NCI-H1417 treated with DMSO at 0.1 percent for 48 hours (cell line): ENCODE measurements at places on chromosomes 3 and 15.

DNA sequence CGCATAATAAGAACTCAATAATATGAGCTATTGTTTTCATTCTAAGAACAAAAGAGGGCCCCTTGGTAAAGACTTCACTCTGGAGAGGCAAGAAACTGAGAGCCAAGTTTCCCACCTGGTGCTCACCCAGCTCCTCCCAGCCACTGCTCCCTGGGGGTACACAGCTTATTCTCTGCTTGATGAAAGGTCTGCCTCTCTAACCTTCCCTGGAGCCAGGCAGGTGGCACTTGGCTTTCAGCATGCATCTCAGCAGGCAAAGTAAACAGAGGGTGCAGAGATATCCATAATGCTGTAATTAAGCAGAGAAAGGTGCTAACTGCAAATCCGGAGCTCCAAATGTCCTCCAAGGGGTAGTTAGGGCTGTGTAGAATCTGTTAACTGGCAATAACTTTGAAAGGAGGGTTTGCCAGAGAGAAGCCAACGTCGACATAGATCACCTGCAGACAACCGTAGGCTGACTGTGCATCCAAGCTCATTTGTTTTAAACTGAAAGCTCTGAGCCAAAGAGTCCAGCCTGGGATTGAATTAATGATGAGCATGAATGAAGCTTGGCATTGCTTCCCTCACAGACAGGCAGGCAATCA is 159.6 kb upstream of the PROK2 start:
- peak; percentile 82 for DNase-seq

GRCh38 chr3:117063930-117064329 is 354.4 kb downstream of the TUSC7 start:
- no peak for DNase-seq

GRCh38 chr15:44045661-44046060 is 149.4 kb downstream of the FRMD5 start:
- no peak for DNase-seq

- DNase-seq: no peak
These were observed 37.3 kb downstream of the CACNA2D2 start for GRCh38 chr3:50466177-50466576.

- no peak for DNase-seq
These were observed 1.3 kb upstream of the TRIM59 start for GRCh38 chr3:160450846-160451245.

- no peak for DNase-seq
These were observed 74.8 kb upstream of the P2RY1 start for GRCh38 chr3:152760024-152760563.

GRCh38 chr3:14899993-14900618 is 47.3 kb upstream of the NR2C2 start:
- DNase-seq: no peak

DNA sequence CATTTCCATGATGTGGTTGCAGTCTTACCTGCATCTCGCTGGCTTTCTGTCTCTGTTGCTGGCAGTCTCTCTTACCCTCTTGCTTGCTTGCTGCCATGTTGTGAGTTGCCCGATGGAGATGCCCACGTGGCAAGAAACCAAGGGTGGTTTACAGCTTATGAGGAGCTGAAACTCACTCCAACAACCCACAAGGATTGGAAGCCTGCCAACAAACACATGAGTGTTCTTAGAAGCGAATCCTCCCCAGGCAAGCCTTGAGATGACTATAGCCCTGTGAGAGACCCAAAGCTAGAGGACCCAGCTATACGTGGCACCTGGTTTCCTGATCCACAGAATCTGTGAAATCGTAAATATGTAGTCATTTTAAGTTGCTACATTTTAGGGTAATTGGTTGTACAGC is 490.9 kb upstream of the ADAMTS9 start:
- DNase-seq: no peak

- no peak for DNase-seq
These were observed 1.6 kb downstream of the FBXO22 start for GRCh38 chr15:75905231-75905630.

DNA sequence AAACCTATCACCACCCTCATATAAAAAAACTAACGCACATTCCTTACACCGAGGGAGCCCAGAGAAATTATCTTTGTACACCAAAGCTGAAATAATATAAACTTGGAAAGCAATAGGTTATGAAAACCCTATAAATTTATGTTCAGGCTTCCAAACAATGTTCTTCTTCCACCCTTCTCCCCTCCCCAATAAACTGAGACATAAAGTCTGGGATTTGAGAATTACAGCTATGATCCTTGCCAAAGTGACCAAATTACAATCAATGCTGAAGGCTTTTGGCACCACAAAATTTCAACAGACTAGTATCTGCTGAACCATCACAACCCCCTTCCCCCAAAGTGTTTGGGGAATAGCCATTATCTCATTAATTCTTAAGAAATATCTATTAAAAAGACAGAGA is 237.8 kb downstream of the FMN1 start:
- no peak for DNase-seq

DNA sequence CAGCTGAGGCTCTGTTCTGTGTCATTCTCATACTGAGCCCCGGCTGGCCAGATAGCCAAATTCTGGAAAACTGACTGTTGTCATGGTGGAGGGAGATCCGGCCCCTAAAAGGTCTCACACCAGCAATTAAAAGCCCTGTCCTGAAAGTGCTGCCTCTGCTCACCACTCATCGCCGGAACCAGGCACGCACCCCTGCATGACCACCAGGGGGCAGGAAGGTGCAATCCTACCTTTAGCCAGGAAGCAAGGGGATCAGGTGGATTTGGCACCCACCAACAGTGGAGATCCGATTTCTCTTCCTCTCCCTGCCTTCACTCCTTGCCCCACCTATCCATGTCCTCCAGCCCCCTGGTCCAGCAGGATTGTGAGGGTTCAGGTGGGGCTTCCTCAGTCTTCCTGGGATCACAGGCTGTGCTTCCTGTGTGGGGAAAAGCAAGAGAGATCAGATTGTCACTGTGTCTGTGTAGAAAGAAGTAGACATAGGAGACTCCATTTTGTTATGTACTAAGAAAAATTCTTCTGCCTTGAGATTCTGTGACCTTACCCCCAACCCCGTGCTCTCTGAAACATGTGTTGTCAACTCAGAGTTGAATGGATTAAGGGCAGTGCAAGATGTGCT is 16.1 kb upstream of the CACNA2D2 start:
- no peak for DNase-seq

DNA sequence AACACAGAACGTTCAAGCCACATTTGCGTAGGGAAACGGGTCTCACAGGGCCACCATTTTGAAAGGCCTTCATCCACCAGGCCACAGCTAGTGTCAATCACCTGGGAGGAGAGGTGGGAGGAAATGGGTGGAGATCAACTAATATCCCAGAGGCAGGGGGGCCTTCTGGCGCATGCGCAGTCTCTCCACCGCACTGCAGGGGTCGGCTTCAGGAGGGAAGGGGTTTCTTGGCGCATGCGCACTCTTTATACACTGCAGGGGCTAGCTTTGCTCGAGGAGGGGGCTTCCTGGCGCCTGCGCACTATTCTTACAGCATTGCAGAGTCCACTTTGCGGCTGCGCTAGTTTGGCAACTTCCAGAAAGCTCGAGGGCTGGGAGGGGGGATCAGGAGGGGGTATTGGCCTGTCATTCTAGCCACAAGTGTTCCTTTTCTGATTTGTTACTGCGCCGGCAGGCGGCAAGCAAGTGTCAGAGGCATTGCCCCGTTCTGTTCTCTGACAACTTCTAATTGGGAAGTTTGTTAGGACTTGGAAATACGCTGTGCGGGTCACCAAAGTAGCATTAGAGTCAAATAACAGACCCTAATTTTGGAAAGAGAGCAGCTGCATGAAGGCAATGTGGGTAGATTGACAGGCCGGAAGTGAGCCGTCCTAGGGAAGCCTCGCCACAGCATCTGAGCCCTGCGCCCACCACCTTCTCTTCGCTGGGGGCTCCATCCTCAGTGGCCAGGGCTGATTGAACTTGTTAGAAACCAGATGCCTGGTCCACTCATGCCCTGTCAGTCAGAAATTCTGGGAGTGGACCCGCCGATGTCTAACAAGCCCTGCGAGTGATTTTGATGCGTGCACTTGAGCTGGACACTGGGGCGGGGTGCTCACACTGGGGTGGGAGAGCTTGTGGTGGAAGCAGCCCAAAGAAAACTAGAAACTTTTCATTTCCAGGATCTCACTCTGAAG is 173.5 kb upstream of the NDN start:
- no peak for DNase-seq
